ENCODE measurements at places on chromosomes 7 and 10.

DNA sequence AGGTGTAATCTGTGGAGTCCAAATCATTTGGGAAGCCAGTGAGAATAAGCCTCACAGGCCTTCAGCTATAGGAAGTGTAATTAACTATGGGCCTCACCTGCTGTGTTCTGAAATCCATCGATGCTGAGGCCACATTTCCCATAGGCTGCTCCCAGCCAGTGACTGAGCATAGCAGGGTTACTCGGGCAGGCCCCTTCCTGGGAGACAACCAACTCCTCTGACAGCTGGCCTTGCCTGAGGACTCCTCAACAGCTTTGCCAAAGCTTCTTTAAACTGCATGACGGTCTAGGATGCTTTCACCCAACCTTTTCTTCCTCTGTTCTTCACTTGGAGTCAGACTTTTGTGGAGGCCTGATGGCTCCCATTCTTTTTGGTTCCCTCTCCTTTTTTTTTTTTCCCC lies 63.8 kb upstream of the SMNDC1 start:
- no peak for DNase-seq

DNA sequence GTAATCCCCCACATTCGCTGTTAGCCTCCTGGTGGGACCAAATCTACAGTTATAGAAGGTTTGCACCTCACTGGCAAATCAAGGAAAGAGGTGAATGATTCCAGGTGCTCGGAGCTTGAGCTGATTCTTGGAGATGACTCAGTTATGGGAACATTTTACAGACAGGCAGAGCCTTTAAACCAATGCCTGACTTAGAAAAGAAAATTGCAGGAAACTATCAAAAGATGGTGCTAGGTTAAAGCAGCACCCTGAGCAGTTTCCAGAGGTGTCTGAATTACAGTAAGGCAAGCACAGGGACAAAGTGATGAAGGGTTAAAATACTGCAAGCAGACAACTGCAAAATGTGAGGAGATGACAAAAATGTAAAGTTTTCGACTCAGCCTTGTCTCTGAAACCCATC lies 2.9 kb downstream of the LRRTM3 start:
- no peak for DNase-seq

DNA sequence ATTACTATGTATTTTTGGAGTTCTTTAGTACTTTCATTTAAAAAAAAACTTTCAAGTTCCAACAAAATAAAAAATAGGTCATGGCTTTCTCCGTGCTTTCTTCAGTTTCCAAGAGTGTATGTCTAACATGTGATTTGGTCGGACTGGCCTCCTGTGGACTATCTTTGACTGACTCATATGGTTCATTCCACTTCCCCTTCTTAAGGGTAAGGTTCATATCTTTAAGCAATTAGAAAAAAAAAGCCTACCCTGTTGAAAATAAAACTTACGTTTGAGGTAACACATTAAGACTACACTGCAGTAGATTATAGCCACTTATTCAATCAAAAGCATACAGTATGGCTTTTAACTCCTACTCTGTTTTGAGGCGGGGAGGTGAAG lies 112.8 kb upstream of the AHR start:
- DNase-seq: no peak

- no peak for DNase-seq
Measured at GRCh38 chr7:85449478-85449877, 262.6 kb upstream of the SEMA3D start.

- DNase-seq: no peak
Measured at GRCh38 chr7:151455690-151456089, 15.7 kb upstream of the CRYGN start.

GRCh38 chr7:7104971-7105370 lies 77.4 kb upstream of the C1GALT1 start:
- no peak for DNase-seq

GRCh38 chr7:18520450-18521235 lies 25.1 kb downstream of the HDAC9 start:
- DNase-seq: no peak

DNA sequence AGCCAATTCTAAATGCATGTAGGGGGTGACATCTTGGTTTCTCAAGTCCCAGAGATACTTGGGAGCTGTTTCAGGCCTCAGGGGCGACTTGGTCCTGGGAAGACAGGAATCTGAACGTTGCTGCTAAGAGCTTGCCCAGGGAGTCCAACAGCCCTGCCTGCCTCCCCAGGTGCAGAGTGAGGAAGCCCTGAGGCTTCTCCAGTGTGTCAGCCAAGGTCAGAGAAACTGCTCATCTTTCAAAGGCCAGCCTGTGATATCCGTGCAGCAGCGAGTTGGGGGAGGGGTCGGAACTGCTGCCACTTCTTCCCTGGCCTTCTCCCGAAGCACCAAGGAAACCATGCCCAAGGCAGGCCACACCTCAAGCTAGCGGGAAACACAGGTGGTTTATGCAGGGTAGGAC lies 9.7 kb downstream of the GDF2 start:
- no peak for DNase-seq

GRCh38 chr10:113386005-113386404 lies 166.8 kb upstream of the HABP2 start:
- no peak for DNase-seq

DNA sequence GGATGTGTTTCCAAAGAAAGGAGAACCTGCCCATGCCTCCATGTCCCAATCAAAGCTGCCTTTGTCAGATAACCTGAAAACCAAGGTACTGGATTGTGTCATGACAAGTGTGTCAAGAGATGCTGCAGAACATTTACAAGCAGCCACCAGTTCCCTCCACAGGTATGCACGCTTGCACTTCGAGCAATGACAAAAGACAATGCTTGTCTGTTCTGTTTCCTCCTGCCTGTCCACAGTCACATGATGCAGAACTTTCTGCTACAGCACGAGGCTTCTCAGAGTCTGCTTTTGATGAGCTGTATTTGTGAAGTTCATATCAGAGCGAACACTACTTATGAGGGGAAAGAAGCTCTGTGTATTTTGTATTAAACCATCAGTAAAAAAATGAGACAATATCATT lies 209.9 kb downstream of the GFRA1 start:
- DNase-seq: no peak

GRCh38 chr10:130017631-130018022 lies 53.6 kb upstream of the EBF3 start:
- no peak for DNase-seq

GRCh38 chr10:62581351-62581750 lies 207.2 kb downstream of the ZNF365 start:
- no peak for DNase-seq

GRCh38 chr7:88106434-88106833 lies 113.4 kb downstream of the SRI start:
- no peak for DNase-seq

- no peak for DNase-seq
Measured at GRCh38 chr10:89516149-89516832, 19.1 kb downstream of the SLC16A12 start.

DNA sequence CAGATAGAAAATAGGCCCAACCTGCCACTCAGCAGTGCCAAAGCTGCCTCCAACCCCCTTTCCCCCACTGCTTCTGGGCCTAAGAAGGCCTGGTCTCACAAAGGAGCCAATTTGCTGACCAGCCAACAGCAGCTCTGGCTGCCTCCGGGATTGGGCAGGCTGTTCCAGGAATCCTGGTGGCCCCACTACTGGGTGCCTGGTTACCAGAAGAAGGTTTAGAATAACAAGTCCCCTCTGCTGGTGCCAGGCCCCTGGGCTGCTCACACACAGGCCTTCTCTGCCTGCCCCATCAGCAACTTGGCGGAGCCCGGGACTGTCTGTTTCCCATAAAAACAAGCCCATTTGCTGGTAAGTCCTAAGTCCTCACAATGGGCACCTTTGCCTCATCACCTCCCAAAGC lies 1.2 kb downstream of the PHKG1 start:
- DNase-seq: no peak

DNA sequence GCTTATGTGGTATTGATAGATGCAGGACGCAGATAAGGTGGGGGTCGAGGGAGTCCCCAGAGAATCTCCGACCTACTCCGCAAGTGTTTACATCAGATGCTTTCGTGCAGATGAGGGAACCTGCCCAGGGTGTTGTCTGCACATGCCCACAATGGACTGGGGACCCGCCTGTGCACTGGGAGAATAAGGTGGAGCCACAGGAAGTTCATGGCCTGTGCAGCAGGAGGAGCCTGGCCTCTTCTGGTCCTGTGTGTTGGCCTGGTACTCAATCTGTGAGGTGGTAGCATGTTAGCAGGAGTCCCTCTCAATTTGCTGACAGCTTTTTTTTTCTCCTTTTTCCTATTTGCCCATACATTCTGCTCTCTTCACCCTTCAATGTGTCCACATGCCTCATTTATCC lies 54.1 kb upstream of the AKR1C1 start:
- no peak for DNase-seq

All from GOT3 (cell line).